ENCODE measurements at places on chromosomes 4 and X.

GRCh38 chr4:127737295-127737694, 7.1 kb downstream of the SLC25A31 start:
- DNase-seq: no peak

GRCh38 chr4:126028876-126029275, 714.1 kb downstream of the FAT4 start:
- DNase-seq: no peak

DNA sequence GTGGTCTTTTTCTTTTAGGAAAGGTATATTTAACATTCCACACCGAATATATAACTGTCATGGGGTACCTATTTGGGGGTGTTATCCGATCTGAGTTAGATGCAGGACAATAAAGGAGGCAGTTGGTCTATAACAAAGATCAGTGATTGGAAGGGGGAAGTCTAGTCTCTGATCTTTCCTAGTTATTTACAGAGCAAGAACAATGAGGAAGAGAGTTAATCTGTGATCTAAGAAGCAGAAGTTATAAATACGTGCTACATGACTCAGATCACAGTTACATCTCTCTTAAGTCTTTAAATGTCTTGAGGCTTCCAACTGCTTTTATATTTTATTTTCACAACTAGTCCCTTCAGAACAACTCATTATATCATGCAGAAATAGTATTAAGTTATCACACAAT, 33.2 kb upstream of the ARMCX4 start:
- DNase-seq: no peak

GRCh38 chrX:118528071-118528737, 32.6 kb downstream of the DOCK11 start:
- DNase-seq: no peak
